DMS79 (cell line): ENCODE measurements at places on chromosomes 5 and 9.

DNA sequence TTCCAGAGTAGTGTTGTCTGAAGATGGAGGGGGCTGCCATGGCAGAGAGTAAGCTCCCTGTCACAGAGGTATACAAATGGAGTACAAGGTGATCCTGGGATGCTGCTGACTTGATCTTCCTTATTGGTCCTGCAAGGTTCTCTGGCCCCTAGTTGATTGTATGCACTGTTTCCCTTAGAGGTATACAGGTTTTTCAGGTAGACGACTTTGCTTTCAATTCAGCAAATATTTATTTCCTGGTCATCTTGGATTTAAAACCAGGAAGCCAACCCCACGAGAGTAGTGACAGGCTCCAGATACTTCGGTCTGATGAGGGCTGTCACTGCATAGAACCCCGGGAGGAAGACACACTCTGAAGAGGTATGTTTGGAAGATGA lies 16.5 kb upstream of the TRIM14 start:
- no peak for DNase-seq

DNA sequence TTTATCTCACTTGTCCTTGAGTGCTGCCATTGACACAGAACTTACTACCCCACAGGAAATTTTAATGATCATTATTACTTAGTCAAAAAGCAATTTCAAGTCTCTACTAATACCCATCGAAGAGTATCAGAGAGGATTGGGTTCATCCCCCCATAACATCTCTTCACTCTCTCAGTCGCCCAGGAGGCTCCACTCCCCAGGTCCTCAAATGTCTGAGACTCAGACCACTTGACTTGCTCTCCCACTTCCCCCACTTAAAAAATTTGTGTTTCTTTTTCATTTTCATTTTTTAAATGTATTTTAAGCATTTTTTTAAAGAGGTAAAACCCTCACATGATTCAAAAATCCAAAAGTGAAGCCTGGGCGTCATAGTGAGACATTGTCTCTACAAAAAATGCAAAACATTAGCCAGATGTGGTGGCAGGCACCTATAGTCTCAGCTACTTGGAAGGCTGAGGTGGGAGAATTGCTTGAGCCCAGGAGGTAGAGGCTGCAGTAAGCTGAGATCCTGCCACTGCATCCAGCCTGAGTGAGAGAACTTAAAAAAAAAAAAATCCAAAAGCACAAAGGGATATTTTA lies 56.8 kb upstream of the TRAF1 start:
- no peak for DNase-seq

DNA sequence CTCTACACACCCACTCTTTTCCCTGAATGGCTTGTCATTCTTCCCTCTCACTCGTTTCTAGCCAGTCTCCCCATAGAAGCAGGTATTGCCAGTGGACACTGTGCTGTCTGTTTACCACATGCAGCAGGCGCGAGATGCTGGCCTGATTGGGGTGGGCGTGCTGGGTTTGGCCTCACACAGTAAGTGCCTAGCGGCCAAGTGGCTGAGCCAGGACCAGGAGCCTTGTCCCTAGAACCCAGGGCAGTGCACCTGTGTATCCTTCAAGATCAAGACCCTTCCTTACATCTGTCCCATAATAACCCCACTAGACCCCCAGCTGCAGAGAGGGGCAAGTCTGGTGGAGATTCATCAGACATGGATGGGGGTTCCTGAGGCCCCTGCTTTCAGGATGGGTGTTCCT lies 112.8 kb upstream of the IRX4 start:
- DNase-seq = no peak

DNA sequence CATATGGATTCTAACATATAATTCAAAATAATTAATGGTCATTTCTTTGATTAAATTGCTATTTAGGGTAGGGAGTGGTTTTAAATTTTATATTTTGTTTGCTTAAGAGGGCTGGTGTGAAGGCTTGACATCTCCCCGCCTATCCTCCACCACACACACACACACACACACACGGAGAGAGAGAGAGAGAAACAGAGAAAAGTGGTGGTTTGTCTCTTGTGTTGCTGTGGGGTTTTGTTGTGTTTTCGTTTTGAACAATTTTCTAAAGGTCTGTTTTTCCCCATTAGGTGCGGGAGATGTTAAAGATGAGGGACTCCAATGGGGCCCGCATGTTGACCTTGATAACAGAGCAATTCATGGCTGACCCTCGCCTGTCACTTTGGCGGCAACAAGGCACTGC lies 161.9 kb downstream of the ZSWIM6 start:
- DNase-seq = no peak

DNA sequence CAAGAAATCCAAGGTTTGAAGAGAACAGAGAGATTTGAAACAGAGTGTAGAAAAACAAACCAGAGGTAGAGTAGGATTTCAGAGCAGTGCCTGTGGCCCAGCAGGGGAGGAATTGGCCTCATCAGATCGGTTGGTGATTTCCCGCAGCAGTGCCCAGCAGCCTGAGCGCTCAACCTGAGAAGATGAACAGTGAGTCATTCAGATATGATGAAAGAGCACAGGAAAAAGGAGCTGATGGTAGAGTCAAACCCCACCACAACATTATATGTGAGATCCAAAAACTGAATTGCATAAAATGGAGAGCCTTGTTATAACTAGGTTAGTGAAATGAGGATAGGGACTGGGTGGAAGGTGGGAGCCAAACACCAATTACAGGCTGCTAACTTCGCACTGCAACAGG lies 248.9 kb downstream of the PIK3R1 start:
- DNase-seq = no peak

DNA sequence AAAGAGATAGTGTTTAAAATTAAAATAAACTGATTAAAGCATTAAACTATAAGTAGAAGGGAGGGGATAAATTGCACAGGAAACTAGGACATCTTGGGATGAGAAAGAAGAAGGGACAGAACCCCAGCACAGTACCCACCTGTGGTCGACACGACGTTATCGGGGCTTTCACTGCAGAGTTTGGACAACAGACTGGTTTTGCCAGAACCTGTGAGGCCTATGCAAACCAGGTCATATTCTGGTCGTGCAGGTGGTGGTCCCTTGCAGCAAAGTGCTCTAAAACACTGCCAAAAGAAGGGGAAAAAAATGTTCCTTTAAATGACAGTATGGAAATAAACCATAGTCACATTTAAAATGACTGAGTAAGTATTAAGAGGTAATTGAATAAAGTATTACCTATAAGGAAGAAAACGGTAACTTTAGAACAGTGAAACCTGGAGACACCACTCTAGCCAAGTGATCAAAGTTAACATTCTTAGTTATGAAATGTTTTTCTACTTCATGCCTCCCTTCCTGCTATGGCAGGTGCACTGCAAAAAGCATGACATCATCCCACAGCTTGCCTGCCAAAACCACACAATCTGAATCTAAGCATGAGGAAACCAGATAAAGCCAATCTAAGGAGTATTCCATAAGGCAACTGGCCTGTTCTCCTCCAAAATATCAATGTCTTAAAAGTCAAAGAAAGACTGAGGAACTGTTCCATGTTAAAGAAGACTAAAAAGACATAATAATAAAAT lies 138.6 kb downstream of the ARL15 start:
- no peak for DNase-seq

- no peak for DNase-seq
Measured at GRCh38 chr5:82982846-82983245, 94.3 kb downstream of the TMEM167A start.

- no peak for DNase-seq
Measured at GRCh38 chr9:110537841-110538646, 41.5 kb downstream of the SVEP1 start.

DNA sequence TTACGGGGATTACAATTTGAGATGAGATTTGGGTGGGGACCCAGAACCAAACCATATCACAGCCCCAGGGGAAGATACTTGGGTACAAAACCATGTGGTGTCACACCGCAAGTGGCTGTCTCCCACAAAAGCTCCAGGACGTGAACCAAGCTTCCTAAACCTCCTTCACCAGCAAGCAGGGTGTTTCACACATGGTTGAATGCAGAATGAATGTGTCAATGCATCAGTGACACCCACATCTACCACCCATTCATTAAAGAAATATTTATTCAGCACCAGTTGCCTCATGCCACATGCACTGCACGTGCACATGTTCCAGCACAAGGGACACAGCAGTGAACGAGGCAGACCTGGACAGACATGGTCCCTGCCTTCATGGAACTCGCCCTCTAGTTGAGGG lies 70.9 kb upstream of the SPOCK1 start:
- no peak for DNase-seq

GRCh38 chr5:41831155-41831554 lies 39.1 kb downstream of the OXCT1 start:
- DNase-seq = no peak

DNA sequence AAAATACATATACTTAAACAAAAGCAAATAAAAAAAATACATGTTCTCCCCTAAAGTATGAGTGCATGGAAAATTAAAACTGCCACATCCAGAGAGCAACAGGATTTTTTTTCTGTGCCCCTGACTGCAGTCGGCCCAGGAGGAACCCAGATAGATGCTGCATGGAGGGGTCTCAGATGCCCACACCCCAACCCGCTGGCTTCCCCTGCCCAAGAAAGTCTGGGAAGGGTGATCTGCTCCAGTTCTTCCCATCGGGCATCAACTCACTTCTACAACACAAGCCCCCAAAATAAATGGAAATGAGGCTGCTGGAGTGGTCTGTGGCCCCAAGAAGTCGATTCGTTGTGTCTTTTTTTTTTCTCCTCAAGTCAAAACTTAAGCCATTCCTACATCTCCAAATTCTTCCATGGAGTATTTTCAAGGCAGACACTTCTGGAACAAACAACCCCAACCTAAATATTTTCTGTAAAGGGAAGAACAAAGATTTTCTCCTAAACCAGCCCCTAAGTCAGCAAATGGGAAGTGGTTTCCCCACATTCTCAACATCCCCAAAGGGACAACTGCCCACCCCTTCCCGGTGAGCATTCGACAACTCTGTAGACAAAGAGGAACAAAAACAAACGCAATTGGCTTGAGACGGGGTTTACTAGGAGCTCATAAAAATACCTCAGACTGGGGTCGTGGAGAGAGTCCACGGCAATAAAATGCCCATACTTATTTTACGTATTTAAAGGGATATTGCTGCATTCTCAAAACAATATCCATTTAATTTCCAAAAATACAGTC lies 46.7 kb downstream of the ROR2 start:
- no peak for DNase-seq

DNA sequence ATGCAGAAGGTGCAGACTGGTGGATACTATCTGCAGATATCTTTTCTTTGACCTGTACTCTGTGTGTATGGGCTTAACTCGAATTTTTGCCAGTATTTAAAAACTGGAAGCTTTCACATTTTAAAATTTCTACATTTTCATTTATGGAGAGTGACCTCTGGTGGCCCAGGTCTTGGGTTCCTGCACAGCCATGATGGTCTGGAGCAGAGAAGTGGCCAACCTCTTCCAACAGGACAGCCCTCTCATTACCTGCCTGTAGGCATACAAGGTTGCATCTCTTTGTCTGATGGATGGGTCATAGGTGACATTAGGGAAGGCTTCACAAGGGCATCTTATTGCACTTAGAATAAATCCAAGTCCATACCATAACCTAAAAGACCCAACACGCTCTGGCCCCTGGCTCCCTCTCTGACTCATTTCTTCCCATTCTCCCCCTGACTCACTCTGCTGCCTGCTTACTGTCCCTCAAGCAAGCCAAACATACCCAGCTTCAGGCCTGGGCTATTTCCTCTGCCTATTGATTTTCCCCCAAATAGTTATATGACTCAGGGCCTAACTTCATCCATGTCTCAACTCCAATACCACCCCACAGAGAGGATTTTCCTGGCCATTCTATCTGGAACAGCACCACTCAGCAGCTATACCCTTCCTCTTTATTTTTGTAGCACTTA lies 113.3 kb upstream of the SLC1A3 start:
- DNase-seq = no peak

DNA sequence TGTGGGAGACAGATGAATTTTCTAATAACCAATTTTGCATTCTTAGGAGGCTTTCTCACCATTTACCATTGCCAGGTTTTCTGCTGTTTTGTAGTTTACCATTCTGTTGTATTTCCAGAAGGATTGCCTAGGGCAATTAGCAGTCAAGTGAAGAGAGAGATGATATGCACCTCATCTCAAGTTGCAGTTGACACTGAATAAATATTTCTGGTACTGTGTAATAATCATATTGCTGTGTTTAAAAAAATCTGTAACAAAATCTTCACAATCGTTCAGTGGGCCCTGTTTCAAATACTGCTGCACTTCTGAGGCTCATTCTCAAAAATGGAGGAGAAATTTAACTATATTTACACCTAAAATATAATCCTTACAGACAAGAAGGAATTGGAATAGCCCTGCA lies 706.1 kb upstream of the PTPRD start:
- DNase-seq = no peak

DNA sequence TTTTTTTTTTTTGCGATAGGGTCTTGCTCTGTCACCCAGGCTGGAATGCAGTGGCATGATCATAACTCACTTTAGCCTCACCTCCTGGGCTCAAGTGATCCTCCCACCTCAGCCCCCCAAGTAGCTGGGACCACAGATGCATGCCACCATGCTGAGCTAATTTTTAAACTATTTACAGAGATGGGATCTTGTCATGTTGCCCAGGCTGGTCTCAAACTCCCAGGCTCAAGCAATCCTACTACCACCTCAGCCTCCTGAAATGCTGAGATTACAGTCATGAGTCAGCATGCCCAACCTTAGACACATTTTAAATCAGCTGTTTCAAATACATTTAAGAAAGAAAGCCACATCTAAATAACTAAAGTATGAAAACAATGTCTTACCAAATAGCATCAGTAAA lies 439.0 kb downstream of the EBF1 start:
- no peak for DNase-seq

DNA sequence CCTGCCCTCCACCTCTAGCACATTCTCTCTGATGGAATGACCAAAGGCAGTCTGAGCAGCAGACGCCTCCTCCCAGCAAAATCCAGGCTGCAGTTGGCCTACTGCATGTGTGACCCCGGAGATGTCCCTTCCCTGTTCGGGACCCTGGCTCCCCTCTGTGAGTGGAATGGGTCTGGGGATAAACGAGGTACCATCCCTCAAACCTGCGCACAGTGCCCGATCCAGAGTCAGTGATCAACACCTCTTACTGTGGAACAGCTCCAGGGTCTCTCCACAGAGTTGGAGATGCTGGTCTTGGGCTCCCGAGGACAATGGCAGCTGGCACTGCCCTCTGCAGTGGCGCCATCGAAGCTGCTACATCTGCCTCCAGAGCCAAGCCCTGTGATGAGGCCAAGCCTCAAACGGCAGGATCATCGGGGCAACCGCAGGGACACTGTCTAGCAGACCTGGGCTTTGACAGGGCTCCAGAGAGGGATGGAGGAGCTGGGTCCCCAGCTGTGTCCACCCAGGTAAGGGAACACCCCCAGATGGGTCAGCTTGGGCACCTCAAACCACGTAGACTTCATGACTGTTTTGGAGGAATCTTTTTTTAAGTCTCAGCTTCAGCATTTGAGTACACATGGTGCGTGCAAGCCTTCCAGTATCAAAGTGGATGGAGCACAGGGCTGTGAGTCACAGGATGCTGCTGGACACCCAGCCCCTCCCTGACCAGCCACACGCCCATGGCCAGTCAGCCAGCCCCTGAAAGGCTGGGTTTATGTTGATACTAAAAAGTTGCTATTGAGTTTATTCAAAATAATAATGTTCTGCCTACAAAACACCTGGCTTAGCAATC lies 13.0 kb downstream of the MED10 start:
- DNase-seq = no peak
